Activated CD4-positive, alpha-beta T cell treated with anti-CD3 and anti-CD28 coated beads for 36 hours (primary cell): ENCODE measurements at places on chromosomes 6 and 20. TPM values are rescaled to one million over a fixed set of nuclear protein-coding genes. Genes with fewer than 3 reads are reported as not detected.

GRCh38 chr6:4941782-4942672, 61.8 kb downstream of the RPP40 start:
- no peak overlapping the region for H3K4me3 ChIP-seq
- H3K4me1 ChIP-seq, result peaks cover 47% of the 10 kb centered on the region
- H3K36me3 ChIP-seq, result peaks cover 25% of the 10 kb centered on the region

DNA sequence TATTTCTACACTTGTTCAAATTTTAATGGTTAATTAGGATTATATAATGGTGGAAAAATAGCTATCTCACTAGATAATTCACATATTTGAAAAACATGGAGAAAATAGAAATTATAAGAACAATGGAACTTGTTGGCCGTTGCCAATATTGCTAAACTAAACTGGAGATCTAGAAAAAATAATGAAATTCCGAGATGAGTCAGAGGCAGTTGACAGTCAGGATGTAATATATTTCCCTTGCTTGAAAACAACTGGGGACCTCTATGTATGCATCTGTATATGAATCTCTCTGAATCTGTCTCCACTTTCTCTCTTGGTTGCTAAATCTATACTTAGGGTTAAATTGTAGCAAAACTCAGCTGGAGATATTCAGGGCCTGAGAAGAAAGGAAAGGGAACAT, 1108.2 kb upstream of the GJE1 start:
- no peaks in the 10 kb centered on the region for H3K27me3 ChIP-seq
- no peaks in the 10 kb centered on the region for H3K36me3 ChIP-seq
- DNase-seq, result no peak
- no peak overlapping the region for H3K27ac ChIP-seq
- no peak overlapping the region for H3K4me3 ChIP-seq

DNA sequence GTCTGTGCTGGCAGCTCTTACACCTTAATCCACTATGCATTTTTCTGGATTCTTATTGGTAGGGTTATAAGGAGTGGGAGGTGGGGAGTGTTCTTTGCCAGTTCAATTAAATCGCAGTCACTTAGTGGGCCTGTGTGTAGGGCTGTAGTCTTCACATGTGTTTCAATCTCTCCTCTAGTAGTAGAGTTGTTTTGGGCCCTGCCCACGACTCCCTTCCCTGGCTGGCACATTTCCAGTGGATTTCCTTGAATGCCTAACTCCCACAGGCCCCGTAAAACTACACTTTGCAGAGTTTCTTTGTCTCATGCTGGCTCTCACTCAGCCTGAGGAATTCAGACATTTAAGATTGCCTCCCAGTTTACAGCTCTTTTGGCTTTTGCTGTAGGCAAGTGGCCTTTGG, 414.0 kb upstream of the OPRM1 start:
- H3K27ac ChIP-seq, result no peak overlapping the region
- H3K27me3 ChIP-seq, result peaks cover 2% of the 10 kb centered on the region
- H3K36me3 ChIP-seq, result no peaks in the 10 kb centered on the region
- no peak for DNase-seq

DNA sequence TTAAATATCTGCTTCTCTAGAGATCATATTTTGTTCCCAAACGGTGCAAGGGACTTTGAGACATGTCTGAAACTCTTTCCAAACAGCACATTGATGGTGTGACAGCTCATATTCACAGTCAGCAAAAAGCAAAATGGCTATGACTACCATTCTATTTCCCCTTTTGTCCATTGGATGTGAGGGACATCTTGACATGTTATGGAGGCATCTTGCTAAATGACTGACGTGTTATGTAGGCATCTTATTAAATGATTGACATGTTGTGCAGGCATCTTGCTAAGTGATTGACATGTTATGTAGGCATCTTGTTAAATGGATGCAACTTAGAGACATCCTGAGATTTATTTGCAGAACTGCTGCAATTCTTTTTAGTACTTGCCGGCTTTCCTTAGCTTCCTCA, 255.8 kb downstream of the DLL1 start:
- no peak overlapping the region for H3K27ac ChIP-seq
- DNase-seq, result no peak
- H3K27me3 ChIP-seq, result no peaks in the 10 kb centered on the region
- H3K4me3 ChIP-seq, result no peak overlapping the region
- no peaks in the 10 kb centered on the region for H3K36me3 ChIP-seq

ADAM33 gene
- not detected for total RNA-seq

DNA sequence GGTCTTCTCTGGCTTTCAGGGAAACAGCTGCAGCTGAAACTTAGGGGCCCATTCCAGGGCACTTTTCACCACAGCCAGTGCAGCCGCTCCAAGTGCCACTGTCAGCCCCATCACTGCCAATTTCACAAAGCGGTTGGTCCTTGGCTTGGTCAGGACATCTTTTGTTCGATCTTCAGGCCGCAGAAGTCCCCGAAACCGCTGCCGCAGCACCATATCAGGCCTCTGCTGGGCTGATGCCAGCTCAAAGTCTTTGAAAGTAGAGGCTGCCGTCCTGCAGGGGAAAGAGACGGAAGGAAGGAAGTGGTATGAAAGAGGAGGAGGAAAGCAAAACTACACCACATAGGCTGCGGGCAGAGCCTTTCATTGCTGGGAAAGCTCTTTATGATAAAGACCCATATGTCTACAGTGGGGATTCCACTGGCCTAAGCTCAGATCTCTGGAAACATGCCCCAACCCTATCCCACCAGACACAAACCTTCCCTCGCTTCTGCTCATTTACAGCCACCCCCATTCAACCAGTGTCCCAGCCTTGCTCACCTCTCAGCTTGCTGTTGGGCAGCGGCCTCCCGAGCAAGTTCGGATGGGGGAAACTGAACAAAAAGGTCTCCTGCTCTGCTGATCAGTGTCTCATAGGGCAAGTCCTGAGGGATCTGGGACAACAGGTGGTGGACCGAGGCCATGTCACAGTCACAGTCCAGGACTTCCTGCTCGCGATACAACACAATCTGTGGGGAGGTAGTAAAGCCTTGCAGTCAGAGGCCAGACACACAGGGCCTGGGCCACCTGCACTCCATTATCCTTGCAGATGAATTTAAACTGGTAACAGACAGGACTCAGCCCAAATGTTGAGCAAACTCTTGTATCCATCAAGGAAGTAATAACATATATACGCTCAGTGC, 23.5 kb downstream of the TBC1D20 start:
- peaks cover 74% of the 10 kb centered on the region for H3K36me3 ChIP-seq
- peak overlapping the region; percentile 60 for H3K4me3 ChIP-seq
- H3K27me3 ChIP-seq, result no peaks in the 10 kb centered on the region
- H3K27ac ChIP-seq, result peak overlapping the region; percentile 88
- H3K4me1 ChIP-seq, result peaks cover 58% of the 10 kb centered on the region

DNA sequence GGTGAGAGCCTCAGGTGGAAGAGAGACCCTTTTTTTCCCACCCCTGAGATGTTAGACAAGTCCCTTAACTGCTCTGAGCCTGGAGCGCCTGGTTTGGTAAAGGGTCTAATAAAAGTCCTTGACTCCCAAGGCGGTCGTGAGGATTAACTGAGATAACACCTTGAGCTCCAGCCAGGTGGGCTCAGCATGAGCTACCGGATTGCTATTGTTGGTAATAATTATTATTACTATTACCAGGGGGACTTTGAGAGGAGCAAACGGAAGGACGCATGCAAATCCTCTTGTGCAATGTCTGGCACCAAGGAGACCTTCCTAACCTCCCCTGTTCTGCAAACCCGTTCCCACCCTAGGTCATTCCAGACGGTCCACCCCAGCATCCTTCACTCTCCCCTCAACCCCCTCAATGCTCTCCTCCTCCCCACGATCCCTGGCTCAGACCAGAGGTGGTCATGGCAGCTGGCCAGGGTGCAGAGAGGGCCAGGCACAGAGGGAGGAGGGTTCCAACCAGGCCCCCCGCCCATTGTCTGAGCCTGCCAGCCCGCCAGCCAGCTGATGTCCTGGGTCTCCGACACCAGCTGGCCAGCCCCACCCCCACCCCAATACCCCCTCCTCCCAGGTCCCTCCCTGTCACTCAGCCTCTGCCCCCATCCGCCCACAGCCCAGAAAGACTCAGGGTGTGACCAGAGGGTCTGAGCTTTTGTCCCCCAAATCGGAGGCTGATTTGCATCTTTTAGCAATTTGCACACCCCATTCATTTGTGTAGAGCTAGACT, 14.3 kb upstream of the CBFA2T2 start:
- H3K27me3 ChIP-seq, result no peaks in the 10 kb centered on the region
- no peaks in the 10 kb centered on the region for H3K36me3 ChIP-seq
- no peaks in the 10 kb centered on the region for H3K4me1 ChIP-seq
- no peak for DNase-seq

DNA sequence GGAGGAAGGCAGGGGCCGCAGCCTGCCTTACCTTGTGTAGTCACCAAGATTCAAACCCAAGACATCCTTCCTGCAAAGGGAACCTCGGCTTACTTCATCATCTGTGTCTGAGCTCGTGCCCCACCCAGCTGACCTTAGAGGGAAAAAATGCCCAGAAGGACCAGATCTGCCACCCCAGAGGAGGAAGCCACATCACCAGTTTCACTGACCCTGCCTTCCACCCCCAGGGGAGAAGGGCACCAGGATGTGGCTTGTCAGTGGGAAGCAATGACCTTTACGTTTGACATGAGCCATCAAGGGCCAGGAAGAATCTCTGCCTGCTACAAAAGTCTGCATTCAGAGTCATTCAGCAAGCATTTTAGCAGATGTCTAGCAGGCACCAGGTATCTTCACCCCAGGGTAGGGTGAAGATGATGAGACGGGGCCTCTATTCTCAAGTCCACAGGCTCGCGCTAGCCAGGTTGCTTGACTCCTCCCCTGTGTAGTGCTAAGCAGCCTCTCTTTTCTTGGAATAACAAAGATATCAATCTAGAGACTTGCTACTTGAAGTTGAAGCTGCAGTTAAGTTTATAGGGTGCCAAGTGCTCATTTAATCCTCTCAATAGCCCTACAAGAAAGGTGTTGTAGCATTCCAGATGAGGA, 28.1 kb downstream of the HM13 start:
- peak overlapping the region; percentile 56 for H3K27ac ChIP-seq
- peak; percentile 53 for DNase-seq
- H3K4me1 ChIP-seq, result peaks cover 23% of the 10 kb centered on the region
- H3K36me3 ChIP-seq, result peaks cover 35% of the 10 kb centered on the region
- no peaks in the 10 kb centered on the region for H3K27me3 ChIP-seq
- no peak overlapping the region for H3K4me3 ChIP-seq

OLIG3 gene
- total RNA-seq, result not detected

- peaks cover 1% of the 10 kb centered on the region for H3K36me3 ChIP-seq
Measured at GRCh38 chr20:10487142-10488136, 52.3 kb downstream of the SLX4IP start.

DNA sequence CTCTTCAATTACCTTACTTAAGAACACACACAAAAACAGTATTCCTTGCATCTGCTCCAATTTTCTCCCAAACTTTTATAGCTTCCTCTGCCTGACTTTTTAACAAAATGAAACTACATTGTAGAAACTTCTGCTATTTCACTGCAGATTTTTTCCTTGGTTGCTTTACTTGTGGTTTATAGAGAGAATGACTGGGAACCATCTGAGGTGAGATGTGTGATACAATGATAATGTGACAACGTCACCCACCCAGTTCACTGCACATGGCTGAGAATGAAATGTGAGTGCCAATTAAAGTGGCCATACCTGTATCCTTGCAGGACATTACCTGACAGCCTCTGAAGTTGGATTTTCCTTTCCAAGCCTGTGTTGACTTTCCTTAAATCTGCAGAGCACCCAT, 258.4 kb downstream of the CD83 start:
- peaks cover 5% of the 10 kb centered on the region for H3K27me3 ChIP-seq
- H3K36me3 ChIP-seq, result peaks cover 2% of the 10 kb centered on the region
- H3K4me1 ChIP-seq, result peaks cover 48% of the 10 kb centered on the region
- no peak overlapping the region for H3K4me3 ChIP-seq

DNA sequence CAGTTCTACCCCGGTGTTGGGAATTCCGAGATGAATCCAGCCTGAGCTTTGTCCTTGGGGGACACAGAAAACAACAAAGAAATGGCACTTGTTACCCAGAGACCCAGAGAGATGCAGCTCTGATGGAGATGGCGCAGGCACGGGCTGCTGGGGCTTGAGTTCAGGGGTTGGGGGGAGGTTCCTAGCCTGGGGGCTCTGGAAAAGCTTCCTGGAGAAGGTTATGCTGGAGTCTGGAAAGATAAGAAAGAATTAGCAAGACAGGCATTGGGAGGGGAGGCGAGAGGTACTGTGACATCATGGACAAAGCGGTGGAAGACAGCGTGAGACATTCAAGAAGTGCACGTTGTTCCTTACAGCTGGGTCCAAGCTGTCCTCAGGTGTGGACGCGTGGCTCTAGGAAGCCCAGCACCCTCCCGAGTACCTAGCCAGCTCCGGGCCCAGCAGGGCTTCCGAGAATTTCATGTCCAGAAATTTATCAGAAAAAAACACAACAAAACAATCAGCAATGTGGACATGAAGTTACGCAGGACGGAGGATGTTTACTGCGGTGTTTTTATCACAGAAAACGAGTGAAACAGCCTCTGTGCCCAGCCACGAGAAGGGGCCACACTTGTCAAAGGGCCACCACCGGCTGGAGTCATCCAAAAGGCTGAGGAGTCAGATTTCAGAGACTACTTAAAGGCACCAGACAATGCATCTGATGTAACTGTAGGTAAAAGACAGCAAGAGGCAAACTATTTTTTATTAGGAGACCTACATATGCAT, 39.5 kb downstream of the C20orf203 start:
- H3K4me1 ChIP-seq, result no peaks in the 10 kb centered on the region
- H3K4me3 ChIP-seq, result no peak overlapping the region
- H3K27ac ChIP-seq, result no peak overlapping the region
- H3K27me3 ChIP-seq, result no peaks in the 10 kb centered on the region
- no peaks in the 10 kb centered on the region for H3K36me3 ChIP-seq

DNA sequence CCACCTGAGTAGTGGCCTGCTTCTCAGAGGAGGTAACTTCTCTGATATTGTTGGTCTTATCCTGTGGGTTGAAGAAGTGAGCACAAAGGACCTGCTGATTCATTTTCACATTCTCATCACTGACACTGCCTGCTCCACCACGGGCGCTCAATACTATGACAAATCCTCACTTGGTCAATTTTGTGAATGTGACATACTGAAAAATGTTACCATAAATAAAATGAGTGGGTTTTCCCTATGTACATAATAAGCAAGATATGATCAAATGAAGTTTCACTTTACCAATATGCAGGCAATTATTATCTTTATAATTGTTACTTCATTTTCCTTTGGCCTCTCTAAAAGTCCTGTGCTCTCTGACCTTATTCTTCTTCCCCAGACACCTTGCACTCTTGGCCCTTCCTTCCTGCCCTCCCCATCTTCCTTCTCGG, 71.5 kb upstream of the RIPOR2 start:
- peak; percentile 73 for DNase-seq
- H3K27me3 ChIP-seq, result no peaks in the 10 kb centered on the region
- H3K36me3 ChIP-seq, result peaks cover 2% of the 10 kb centered on the region
- H3K4me3 ChIP-seq, result peak overlapping the region; percentile 32
- H3K4me1 ChIP-seq, result peaks cover 87% of the 10 kb centered on the region

SMOC2 gene
- total RNA-seq, result not detected

- no peaks in the 10 kb centered on the region for H3K27me3 ChIP-seq
- H3K4me3 ChIP-seq, result no peak overlapping the region
- H3K27ac ChIP-seq, result no peak overlapping the region
Measured at GRCh38 chr20:57676589-57677583, 32.9 kb downstream of the PMEPA1 start.

GRCh38 chr20:5674176-5674660, 76.0 kb upstream of the SHLD1 start:
- H3K4me3 ChIP-seq, result no peak overlapping the region
- peak; percentile 42 for DNase-seq
- H3K4me1 ChIP-seq, result peaks cover 14% of the 10 kb centered on the region
- H3K27ac ChIP-seq, result peak overlapping the region; percentile 76
- no peaks in the 10 kb centered on the region for H3K27me3 ChIP-seq
- no peaks in the 10 kb centered on the region for H3K36me3 ChIP-seq

LPA gene
- not detected for total RNA-seq

DEFB132 gene
- total RNA-seq, result not detected
